ENCODE measurements at places on chromosomes 2 and 18. TPM values are rescaled to one million over a fixed set of nuclear protein-coding genes. Genes with fewer than 3 reads are reported as not detected.
A peak's percentile ranks its signal among the peaks of the same experiment; 100 is the strongest.

The PXDN gene
- 342 TPM for total RNA-seq

GRCh38 chr2:181946444-181947127 is 39.1 kb upstream of the PPP1R1C start:
- peaks cover 10% of the 10 kb centered on the region for H3K36me3 ChIP-seq
- no peaks in the 10 kb centered on the region for H3K27me3 ChIP-seq
- peaks cover 51% of the 10 kb centered on the region for H3K4me1 ChIP-seq

DNA sequence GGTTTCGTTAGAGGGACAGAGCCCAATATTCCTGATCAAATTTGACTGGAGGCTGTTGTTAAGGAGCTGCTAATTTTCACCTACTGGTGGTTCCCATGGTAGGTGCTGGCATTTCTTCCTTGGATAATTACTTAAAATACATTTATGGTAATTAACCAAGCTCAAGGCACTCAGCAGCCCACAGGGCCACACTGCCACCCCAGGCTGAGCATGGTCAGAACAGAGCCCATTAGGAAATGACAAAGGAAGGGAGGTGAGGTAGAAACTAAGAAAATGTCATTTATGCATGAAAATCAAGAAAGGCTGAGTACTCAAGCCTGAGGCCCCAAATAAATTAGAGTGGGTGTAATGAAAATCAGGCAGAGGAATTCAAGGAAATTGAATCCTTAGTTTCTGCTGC is 510.2 kb upstream of the GYPC start:
- no peaks in the 10 kb centered on the region for H3K4me1 ChIP-seq
- H3K27me3 ChIP-seq, result no peaks in the 10 kb centered on the region
- no peak for DNase-seq

DNA sequence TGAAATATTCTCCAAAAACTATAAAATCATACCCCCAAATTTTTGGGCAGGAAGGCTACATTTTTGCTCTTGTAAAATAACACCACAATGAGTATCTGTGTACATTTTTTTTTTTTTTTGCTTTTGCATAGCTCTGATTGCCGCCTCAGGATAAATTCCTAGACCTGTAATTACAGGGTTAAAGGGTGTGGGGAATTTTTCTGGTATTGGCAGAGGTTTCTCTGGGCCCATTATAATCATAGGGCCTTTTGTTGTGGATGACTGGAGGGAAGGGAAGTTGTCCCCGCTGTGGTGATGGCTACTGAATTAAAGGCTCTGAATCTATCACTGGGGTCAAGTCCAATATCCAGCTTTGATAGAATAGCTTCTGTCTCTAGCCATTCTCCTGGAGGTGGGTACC is 26.6 kb downstream of the CCDC195 start:
- H3K4me3 ChIP-seq, result no peak overlapping the region
- H3K4me1 ChIP-seq, result no peaks in the 10 kb centered on the region
- no peaks in the 10 kb centered on the region for H3K36me3 ChIP-seq
- H3K27me3 ChIP-seq, result peaks cover 13% of the 10 kb centered on the region
- no peak overlapping the region for H3K27ac ChIP-seq

GRCh38 chr2:51579412-51579811 is 547.5 kb upstream of the NRXN1 start:
- no peaks in the 10 kb centered on the region for H3K4me1 ChIP-seq
- no peak overlapping the region for H3K4me3 ChIP-seq
- no peak overlapping the region for H3K27ac ChIP-seq
- no peak for DNase-seq
- no peaks in the 10 kb centered on the region for H3K36me3 ChIP-seq

DNA sequence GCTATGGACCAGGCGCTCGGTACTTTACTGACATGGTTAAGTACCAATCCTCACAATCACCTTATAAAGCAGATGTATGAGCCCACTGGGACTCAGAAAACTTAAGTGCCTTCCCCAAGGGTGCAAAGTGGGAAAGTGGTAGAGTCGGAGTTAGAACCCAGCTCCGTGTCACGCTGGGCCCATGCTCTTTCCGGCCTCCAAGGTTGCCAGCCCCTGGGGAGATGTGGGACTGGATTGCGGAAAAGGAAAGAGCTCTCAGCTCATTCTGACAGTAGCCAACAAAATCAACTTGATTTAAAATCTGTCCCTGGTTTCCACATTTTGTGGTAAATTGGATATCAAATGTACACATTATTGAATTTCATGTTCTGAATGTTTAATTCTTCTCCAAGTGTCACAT is 403.8 kb downstream of the DCDC2C start:
- DNase-seq, result no peak
- H3K4me3 ChIP-seq, result no peak overlapping the region
- H3K27me3 ChIP-seq, result no peaks in the 10 kb centered on the region
- H3K27ac ChIP-seq, result no peak overlapping the region
- peaks cover 6% of the 10 kb centered on the region for H3K36me3 ChIP-seq
- no peaks in the 10 kb centered on the region for H3K4me1 ChIP-seq

The GPR35 gene
- 0.20 TPM for total RNA-seq

DNA sequence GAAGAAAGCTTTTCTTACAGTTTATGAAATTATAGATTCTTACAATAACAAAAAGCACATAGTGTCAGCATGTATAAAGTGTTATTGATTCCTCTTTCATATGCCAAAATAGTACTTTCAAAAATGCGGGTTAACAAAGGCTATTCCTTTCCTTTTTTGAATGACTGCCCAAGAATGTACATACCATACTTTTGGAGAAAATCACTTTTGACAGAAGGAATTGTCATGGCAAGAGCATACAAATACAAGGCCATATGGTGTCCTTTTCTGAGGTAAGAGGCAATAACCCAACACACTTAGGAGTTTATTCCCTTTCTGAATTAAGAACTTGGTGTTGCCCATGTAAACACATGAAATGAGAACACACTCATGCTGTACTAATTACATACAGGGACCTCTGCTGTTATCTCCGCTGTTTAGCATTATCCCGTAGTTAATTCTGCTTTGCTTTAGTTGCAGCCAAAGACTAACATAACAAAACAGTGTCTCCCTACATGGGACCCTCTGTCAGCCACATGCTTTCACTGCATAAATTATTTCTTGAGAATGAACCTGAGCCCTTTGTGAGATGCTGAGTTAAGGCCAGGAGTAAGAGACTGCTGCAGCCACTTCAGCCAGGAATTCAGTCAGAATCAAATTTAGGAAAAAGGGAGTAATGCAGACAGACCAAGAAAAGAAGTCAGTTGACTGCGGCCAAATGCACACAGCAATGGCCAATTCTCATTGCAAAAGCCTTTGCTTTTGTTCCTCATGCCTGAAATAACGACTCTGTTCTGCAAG is 67.0 kb downstream of the CDH2 start:
- H3K27me3 ChIP-seq, result no peaks in the 10 kb centered on the region
- no peak for DNase-seq
- peak overlapping the region; percentile 49 for H3K27ac ChIP-seq

DNA sequence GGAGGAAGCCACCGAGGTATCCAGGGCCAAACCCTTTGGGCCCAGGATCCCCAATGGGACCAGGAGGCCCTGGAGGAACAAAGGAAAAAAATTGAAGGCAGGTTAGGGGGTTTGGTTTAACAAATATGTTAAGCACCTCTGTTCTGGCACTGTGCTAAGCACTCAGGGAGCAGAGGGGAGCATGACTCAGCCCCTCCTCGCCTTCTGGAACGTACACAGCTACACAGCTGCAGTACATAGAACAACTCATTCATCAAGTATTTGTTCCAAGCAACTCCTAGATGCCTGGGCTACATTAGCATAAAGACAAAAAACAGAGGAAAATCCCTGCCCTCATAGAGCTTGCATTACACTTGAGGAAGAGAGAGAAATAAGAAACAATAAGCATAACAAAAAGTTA is 153.6 kb downstream of the COL4A4 start:
- no peak overlapping the region for H3K27ac ChIP-seq
- H3K27me3 ChIP-seq, result no peaks in the 10 kb centered on the region
- H3K36me3 ChIP-seq, result peaks cover 19% of the 10 kb centered on the region
- H3K4me1 ChIP-seq, result peaks cover 11% of the 10 kb centered on the region

GRCh38 chr18:27778925-27779324 is 398.0 kb downstream of the CDH2 start:
- no peak overlapping the region for H3K27ac ChIP-seq
- no peaks in the 10 kb centered on the region for H3K27me3 ChIP-seq
- no peak for DNase-seq

The DYSF gene
- 0.41 TPM for total RNA-seq

DNA sequence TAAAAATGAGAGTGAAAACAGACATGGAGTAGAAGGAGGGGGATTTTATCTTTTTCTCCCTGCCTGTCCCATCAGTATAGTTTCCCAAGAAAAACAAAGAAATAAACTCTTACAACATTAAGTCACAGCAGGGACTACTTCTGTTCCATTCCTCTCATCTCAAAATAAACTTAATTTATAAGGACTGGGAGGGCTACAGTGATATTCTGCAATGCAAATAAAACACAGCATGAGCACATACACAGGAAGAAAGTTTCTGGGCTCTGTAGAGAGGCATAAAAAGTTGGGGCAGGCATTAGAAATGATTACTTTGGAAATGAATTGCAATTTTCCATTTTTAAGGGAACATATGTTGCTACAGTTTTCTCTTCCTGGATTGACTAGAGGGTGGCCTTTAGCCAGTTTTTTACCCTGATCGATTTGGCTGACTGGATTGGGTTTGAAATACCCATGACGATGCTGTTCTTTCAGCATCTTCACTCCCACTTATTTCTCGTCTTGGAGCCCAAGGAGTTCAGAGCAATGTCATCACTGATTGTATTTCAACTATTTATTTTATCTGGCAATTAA is 157.1 kb downstream of the ACTR3 start:
- H3K4me3 ChIP-seq, result no peak overlapping the region
- no peak for DNase-seq
- H3K36me3 ChIP-seq, result no peaks in the 10 kb centered on the region
- H3K27ac ChIP-seq, result no peak overlapping the region
- peaks cover 2% of the 10 kb centered on the region for H3K27me3 ChIP-seq

The CD28 gene
- total RNA-seq, result not detected

The KIF5C gene
- total RNA-seq, result 0.96 TPM

- no peak overlapping the region for H3K4me3 ChIP-seq
- no peak overlapping the region for H3K27ac ChIP-seq
- no peaks in the 10 kb centered on the region for H3K27me3 ChIP-seq
- no peaks in the 10 kb centered on the region for H3K36me3 ChIP-seq
- H3K4me1 ChIP-seq, result no peaks in the 10 kb centered on the region
- no peak for DNase-seq
These were observed 210.5 kb downstream of the ERBB4 start for GRCh38 chr2:212328136-212328535.

DNA sequence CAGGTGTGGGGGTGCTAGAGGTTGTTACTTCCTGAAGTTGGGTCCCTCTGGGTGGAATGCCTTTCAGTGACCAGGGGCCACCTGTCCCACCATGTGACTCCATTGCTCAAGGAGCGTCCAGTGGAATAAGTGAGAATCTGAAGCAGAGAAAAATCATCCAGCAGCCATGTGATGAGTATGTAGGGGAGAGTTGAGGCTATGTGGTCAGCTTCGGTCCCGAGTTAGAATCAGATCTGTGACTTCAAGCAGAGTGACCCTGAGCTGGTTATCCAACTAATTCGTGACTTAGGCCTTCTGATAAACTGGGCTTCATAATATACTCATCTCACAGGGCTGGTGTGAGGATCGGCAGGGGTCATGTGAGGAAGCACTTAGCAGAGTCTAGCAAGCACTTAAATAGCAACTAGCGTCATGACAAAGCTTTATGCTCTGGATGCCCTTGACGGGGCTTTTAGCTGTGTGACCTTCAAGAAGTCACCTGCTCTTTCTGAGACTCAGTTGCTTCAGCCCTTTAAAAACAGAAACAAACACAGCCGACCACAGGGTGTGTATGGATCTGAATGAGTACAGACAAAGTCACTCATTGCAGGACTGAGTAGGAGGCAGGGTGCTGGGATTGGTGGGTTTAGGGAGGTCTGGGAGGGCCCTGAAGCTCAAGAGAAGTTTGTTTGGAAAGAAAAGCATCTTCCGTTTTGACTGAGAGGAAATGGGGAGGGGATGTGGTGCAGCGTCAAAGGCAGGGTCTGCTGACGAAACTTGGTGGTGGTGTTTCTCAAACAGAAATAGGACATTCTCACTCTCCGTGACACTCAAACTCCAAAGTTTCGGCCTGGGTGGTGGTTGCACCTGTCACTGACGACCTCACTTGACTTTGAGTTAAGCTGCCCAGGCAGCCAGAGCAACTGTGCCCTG is 264.0 kb upstream of the CXCR4 start:
- H3K27me3 ChIP-seq, result peaks cover 2% of the 10 kb centered on the region
- H3K27ac ChIP-seq, result no peak overlapping the region
- H3K4me1 ChIP-seq, result peaks cover 1% of the 10 kb centered on the region
- no peak overlapping the region for H3K4me3 ChIP-seq
- DNase-seq, result no peak

DNA sequence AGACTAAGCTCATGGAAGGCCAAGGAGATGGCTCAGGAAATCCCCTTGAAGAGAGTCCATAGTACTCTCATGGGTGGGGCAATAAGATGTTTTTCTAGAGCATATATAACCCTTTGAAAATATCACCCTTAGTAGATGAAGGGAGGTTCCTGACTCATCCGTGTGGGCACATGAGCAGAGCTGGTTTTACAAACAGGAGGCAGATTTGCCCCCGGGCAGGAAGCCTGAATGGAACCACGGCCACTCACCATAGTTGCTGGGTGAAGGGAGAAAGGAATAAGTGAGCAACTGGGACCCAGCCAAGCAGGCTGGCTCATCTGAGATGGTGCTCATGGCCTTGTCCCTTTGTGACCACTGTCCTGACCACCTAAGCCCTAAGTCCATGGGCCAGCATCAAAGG is 29.0 kb upstream of the MAPRE3 start:
- no peaks in the 10 kb centered on the region for H3K4me1 ChIP-seq
- H3K27me3 ChIP-seq, result peaks cover 21% of the 10 kb centered on the region
- DNase-seq, result peak; percentile 7
- H3K36me3 ChIP-seq, result no peaks in the 10 kb centered on the region

The CXCR2 gene
- not detected for total RNA-seq

DNA sequence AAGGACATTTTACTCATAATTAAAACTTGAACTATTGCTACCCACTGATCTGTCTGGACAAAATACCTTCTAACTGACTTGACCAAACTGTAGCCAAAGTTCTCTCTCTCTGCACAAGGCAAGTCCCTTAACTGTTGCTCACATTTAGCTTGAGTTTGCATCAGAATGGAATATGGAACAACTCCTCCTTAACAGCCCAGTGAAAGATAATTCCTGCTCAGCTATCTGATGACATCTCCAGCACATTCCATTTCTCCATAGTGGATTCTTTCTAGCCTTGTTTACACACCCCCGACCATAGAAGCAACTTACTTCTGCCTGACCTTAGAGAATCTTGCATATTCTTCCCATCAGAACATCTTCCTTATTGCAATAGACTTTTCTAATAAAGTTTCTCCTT is 317.2 kb upstream of the CDH2 start:
- H3K27ac ChIP-seq, result no peak overlapping the region
- peak; percentile 47 for DNase-seq
- peaks cover 9% of the 10 kb centered on the region for H3K36me3 ChIP-seq
- no peaks in the 10 kb centered on the region for H3K27me3 ChIP-seq

- peaks cover 16% of the 10 kb centered on the region for H3K36me3 ChIP-seq
- no peaks in the 10 kb centered on the region for H3K27me3 ChIP-seq
- DNase-seq, result no peak
- H3K4me3 ChIP-seq, result no peak overlapping the region
- no peak overlapping the region for H3K27ac ChIP-seq
These were observed 66.1 kb upstream of the ATP8B1 start for GRCh38 chr18:57869221-57869620.

The C1D gene
- 16.5 TPM for total RNA-seq

The SLC16A14 gene
- 0.29 TPM for total RNA-seq

The PTH2R gene
- not detected for total RNA-seq

GRCh38 chr2:164044622-164045021 is 308.8 kb upstream of the FIGN start:
- no peak for DNase-seq
- no peaks in the 10 kb centered on the region for H3K4me1 ChIP-seq
- no peaks in the 10 kb centered on the region for H3K27me3 ChIP-seq

- peaks cover 8% of the 10 kb centered on the region for H3K36me3 ChIP-seq
- no peak overlapping the region for H3K4me3 ChIP-seq
- no peak for DNase-seq
- no peak overlapping the region for H3K27ac ChIP-seq
- no peaks in the 10 kb centered on the region for H3K27me3 ChIP-seq
- peaks cover 28% of the 10 kb centered on the region for H3K4me1 ChIP-seq
These were observed 83.7 kb downstream of the TTC32 start for GRCh38 chr2:19818039-19818438.

Data from HFFc6 (cell line).